Stimulated activated CD4-positive, alpha-beta T cell treated with anti-CD3 and anti-CD28 coated beads, TNF-alpha, amount 100 ng/mL, for 1 hour (primary cell): ENCODE measurements at places on chromosomes 13 and 19.
A peak's percentile ranks its signal among the peaks of the same experiment; 100 is the strongest.

DNA sequence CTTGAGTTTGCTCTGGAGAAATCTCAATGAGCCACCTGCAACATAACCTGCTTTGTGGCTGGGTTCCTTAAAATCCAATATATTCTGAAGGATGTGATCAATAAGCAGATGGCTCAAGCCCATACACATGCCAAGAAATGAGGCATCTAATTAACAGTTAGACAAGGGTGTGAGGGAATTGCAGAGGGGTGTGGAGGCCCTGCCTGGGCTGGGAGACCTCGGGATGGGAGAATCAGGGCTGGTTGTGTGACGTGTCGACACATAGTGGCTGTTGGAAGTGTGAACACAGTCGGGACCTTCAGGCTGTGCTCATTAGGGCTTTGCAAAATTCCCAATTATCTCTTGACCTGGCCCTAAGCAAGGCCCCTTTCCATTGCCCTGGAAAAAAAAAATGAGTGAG lies 362.0 kb upstream of the TMTC4 start:
- DNase-seq, result no peak

- DNase-seq, result no peak
Observed at GRCh38 chr19:46124638-46125115, at the start of gene IGFL3. Gene IGFL3, minus strand, starts transcription at chr19:46124688. Its CDS starts 39 bp downstream, at chr19:46124649.

DNA sequence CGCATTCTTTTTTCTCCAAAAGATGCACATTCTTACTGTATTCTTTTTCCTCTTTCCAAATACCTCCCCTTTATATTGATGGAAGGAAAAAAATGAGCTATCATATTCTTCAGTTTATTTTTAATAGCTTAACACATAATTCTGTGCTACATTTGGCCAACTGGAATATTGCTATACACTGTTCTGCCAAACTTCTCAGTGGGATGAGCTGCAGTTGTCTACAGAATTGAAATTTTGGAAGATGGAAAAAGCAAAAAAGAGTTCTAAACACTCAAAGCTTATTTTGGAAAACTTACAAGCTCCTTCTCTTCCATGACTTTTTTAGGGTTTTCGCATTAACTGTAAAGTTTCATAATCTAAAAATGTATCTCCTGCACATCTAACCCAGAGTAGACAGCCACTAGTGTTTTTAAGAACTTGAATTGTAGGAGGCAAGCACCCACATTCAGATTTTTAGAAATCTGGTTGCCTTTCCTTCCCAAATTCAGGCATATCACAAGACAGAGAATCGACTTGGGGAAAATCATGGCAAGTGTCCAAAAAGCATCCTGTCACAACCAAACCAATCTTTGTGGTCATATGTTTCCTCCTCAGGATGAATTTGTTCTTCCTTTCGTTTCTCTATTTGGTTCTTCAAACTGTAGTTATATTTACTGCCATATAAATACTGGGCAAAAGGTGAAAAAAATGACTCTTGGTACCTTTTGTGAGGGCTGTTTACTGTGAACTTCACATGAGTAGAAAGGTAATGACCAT lies 111.4 kb upstream of the FRY start:
- no peak for DNase-seq

DNA sequence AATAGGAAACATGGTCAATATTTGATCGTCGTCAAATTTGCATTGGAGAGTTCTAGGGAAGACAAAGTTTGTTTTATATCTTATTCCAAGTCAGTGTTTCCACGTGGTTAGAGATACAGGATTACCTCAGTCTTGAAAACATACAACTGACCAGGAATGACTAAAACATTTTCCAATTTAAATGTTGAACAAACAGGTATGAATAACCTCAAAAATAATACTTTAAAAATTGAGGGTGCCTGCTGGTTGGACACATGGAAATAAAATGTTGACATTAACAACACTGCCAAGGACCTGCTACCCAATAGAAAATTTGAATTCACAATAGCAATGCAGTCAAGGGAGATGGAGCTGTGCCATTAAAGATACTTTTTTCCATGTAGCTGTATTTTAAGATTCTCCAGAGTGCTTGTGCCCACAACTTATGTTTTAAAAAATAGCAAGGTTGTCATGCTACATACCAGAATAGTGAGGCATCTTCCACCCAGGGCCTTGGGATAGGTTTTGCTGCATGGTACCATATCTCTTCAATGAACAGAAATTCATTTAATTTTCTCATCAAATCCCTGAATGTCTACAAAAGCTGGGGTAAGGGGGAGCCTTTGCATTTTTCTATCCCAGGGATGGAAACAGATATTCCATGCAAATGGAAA lies 260.8 kb downstream of the EFNB2 start:
- no peak for DNase-seq

GRCh38 chr19:46271481-46272197 lies 25.2 kb upstream of the HIF3A start:
- DNase-seq, result no peak

DNA sequence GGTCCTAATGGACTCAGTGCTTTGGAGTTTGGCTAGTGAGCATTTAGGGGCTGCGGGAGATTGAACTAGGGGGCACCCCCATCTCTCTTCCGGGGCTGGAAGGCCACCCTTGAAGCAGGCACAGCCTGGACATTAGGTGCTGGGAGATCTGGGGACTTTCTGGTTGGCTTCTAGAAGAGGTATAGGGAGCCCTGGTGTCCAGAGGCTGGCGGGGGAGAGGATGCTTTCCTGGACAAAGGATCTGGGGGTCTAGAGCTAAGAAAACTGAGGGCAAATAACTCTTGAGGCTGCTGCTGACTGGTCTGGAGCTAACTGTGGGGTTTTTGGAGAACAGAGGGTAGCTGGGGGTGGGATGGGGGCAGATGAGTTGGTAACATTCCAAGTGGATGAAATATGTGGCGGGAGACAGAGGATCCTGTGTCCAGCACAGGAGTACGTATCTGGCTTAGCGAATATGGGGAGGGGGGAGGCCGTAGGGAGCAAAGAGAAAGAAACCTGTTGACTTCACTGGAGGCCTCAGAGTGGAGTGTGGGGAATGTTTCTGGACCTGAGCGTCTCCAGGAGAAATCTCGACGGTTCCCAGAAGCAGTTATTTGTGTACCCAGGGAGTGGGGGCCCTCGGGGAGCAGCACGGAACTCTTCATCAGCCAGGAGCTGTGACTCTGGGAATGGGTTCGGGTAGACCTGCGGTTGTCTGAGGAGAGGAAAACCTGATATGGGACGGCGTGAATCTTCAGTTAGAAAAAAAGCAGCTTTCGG lies 1.4 kb downstream of the HNRNPUL1 start:
- DNase-seq, result no peak

DNA sequence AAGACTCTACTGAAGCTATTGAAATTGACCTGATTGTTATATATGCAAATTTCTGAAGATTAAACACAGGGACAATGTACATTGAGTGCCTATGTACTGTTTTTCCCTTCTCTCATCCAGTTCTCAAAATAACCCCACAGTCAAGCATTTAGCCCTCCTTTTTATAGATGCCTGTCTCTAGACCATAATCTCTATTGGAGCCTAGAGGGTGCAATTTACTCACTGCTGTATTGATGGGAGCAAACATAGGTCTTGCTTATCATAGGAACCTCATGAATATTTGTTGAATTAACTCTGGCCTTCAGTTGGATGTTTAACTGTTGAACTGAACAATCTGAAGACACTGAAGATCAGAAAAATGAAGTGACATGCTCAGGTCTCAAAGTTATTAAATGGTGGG lies 183.0 kb downstream of the RFC3 start:
- no peak for DNase-seq

- no peak for DNase-seq
Observed at GRCh38 chr19:9836021-9836420, 903 bp downstream of the PIN1 start.

GRCh38 chr13:109605846-109606245 lies 180.5 kb downstream of the IRS2 start:
- DNase-seq, result no peak

GRCh38 chr19:4294389-4294788 lies 7.8 kb downstream of the TMIGD2 start:
- no peak for DNase-seq

- no peak for DNase-seq
Observed at GRCh38 chr13:89097994-89098393, 1426.8 kb downstream of the SLITRK5 start.

DNA sequence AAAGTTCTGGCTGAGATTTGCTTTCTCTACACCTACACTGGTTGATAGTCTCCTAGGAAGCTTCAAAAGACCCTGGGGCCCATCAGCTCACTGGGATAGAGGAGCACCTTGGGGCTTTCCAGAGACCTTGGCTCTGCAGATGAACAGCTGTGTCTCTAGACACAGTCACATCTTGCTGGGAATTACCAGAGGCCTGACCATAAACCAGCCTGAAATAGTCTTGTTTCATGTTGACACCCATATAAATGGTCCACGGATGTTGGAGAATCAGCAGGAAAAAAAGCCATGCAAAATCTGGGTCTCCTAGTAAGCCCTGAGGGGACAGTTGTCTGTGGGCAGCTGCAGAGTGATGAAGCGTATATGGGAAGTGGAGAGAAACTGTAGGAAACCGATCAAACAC lies 207.6 kb downstream of the DNAJC15 start:
- DNase-seq, result no peak

- no peak for DNase-seq
Observed at GRCh38 chr13:94312511-94313216, 166.8 kb downstream of the DCT start.

- no peak for DNase-seq
Observed at GRCh38 chr13:32840989-32841713, 175.1 kb upstream of the KL start.

GRCh38 chr19:13782537-13782936 lies 8.3 kb downstream of the C19orf53 start:
- DNase-seq, result no peak

DNA sequence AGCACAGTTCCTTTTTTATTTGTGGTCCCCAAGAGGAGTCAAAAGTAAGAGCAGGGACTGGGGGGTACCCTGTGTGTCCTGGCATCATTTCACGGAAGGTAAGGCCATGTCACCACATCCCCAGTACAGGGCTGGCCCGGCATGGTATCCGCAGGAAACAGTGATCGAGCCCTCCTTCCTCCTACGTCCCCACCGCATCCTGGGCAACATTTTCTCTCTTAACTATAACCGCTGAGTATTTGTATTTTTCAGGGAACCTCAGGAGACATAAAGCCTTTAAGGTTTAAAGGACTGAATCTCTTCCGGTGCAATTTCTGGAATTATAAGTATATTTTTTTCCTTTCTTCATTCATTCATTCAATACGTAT lies 13.6 kb upstream of the LATS2 start:
- DNase-seq, result no peak

GRCh38 chr13:48585456-48585840 lies 52.6 kb upstream of the RCBTB2 start:
- no peak for DNase-seq

GRCh38 chr13:111953546-111954178 lies 113.3 kb upstream of the SOX1 start:
- DNase-seq, result no peak

GRCh38 chr13:97629601-97630272 lies 195.8 kb downstream of the RAP2A start:
- DNase-seq, result no peak

DNA sequence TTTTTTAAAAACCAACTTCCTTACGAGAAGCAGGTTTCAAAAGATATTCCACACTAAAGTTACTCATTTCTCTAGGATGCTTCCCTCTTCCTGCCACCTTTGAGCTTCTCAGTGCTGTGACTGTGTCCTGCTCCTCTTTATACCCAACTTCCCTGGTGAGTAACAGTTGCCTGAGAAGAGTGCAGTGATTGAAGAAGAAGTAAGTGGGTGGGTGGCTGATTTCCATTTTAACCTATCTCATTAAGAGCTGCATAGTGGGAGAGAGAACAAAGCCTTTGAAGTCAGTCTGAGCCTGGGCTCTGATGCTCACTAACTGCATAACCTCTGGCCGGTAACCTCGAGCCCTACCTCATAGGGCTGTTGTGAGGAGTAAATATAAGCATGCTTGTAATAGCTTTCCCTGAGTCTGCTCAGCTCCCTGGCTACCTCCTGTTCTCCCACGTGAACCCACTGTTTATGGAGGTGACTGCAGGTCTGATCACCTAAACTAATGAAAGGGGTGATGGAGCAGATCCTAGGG lies 977.3 kb downstream of the UQCRFS1 start:
- DNase-seq, result no peak

GRCh38 chr19:35549174-35549788 lies 3.9 kb downstream of the TMEM147 start:
- peak; percentile 25 for DNase-seq

DNA sequence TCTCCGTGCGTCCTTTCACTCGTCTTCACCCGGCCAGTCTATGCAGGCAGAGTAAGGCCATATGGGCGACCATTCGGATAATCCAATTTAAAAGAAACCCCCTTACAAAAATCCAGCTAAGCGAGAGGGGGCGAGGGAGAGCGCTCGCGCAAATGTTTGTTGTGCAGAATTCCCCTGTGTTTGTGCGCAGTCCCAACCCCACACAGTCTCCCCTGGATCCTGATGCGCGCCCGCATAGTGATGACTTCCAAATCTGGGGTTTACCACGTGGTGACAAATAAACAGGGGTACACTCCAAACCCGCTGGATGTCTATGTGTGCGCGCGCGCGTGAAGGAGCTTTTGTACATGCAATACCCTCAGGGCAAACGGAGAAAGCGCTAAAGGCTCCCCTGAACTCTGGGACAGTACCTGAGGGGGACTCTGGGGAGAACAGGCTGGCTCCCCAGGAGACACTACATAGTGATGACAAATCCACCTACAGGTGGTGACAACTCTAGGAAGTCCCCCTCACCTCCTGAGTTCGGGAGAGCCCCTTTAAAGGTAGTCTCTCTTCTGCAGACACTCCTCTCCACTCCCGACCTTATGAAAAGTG lies 8.5 kb downstream of the SOX21 start:
- no peak for DNase-seq

DNA sequence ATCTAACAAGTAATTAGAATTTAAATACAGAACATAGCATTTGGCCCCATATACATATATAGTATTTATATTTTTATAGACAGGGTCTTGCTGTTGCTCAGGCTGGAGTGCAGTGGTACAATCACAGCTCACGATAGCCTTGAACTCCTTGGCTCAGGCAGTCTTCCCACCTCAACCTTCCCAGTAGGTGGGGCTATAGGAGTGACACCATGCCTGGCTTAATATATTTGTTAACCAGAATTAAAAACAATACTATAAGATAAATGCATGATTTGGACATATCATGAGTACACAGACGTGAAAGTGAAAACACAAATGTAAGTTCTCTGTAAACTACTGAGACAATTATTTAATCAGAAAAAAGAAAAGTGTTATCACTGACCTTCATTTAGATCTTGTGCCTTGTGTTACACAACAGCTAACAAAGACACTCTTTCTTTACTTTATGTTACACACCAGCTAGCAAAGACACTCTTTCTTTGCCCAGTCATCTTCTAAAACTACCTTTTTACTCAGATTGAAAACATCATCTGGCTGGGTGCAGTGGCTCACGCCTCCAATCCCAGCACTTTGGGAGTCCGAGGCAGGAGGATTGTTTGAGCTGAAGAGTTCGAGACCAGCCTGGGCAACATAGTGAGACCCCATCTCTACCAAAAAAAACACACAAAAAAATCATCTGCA lies 22.6 kb downstream of the CARS2 start:
- no peak for DNase-seq

GRCh38 chr13:43074824-43075510 lies 51.6 kb downstream of the DNAJC15 start:
- no peak for DNase-seq
